Stimulated activated CD8-positive, alpha-beta memory T cell treated with anti-CD3 and anti-CD28 coated beads, Interleukin-7, amount 100 ng/mL, for 24 hours (primary cell): ENCODE measurements at places on chromosomes 1 and 21.

DNA sequence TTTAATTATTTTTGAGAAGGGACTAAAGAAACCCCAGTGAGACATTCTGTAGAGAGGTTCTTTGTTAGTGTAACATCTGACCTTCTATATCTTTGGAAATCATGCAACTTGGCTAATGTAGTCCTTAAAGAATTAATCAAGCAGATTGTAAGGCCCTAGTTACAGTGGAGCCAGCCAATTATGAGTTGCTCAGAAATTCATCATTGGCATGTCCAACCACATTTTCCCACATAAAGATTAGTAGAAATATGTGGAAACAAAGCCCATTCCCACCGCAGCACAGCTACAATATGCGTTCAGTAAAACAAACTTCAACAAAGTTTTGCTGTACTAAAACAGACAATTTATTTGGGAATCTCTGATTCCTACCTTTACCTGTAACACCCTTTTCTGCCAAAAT lies 27.8 kb downstream of the WNT2B start:
- no peak for DNase-seq

- DNase-seq, result no peak
These were observed 75.7 kb upstream of the KIAA1614 start for GRCh38 chr1:180837020-180837419.

DNA sequence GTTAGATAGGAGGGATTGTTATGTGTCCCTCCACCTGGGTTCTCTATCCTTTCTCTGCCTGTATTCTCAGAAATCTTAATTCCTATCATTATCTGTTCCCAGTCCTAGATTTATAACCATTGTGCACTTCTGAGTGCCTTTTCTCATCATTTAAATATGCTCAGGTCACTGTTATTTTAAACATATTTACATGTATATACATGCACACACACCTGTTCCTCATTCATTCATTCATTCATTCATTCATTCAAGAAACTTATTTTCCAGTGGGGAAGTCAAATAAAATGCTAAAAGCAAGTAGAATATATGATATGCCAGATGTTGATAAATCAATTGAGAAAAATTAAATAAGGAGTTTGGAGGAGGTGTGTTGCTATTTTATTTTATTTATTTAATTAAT lies 110.3 kb downstream of the NEK7 start:
- DNase-seq, result no peak

DNA sequence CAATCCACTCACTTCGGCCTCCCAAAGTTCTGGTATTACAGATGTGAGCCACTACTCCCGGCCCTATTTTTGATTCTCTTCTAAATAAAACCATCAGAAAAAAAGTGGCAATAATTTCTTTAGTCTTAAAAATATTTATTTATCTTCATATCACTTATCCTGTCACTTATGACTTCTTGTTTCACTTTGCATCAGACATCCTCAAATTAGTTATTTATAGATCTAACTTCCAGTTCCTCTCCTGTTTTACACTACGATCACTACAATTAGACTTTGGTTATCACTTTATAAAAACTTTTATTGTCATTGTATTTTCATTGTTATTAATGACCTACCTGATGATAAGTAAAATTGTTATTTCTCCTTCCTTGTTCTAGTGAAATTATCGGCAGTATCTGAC lies 783.4 kb upstream of the BRINP3 start:
- DNase-seq, result no peak

- no peak for DNase-seq
These were observed 244.5 kb downstream of the ADGRL2 start for GRCh38 chr1:82045221-82045620.

- no peak for DNase-seq
These were observed 19.2 kb downstream of the RD3 start for GRCh38 chr1:211472724-211473123.
